ENCODE measurements at places on chromosomes 7 and 10.

- DNase-seq = no peak
These were observed 88.5 kb downstream of the DLG5 start for GRCh38 chr10:77837925-77838595.

- no peak for DNase-seq
These were observed 21.4 kb downstream of the MAD1L1 start for GRCh38 chr7:2211259-2211880.

- no peak for DNase-seq
These were observed 5.3 kb upstream of the PILRA start for GRCh38 chr7:100367676-100368613.

DNA sequence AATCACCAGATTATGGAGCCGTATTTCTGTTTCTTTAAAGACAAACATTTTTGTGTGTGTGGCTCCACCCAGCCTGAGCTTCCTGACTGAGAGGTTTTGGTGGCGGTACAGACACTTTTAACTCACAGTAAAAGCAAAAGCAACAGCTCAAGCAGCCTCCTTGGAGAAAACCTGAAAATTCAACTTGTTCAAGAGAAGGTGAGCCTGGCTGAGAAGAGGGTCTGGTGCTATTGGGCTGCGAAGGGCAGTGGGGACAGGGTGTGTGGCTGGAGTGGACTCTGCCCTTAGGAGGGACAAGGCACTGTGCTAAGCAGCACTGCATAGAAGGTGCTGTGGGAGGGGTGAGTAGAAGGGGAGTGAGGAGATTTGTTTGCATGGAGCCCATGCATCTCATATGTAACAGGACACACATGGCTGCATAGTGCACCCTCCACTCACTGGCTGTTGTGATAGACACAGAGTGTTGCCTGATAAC, at the start of gene GIMAP7:
Gene GIMAP7, plus strand, starts transcription at position 125 of the 475 bp plus-strand sequence. CDS start 5,103 bp downstream, outside the sequence.
- DNase-seq = peak; percentile 51

DNA sequence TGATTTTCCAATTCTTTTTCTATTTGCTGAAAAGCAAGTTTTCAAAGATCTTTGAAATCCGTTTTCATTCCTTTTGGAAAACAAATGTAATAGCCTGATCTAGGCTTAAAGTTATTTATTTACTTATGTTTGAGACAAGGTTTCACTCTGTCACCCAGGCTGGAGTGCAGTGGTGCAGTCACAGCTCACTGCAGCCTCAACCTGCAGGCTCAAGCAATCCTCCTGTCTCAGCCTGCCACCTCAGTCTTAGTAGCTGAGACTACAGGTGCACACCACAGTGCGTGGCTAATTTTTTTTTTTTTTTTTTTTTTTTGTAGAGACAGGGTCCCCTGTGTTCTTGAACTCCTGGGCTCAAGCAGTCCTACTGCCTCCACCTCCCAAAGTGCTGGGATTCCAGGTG, 4.6 kb downstream of the ST7 start:
- no peak for DNase-seq

DNA sequence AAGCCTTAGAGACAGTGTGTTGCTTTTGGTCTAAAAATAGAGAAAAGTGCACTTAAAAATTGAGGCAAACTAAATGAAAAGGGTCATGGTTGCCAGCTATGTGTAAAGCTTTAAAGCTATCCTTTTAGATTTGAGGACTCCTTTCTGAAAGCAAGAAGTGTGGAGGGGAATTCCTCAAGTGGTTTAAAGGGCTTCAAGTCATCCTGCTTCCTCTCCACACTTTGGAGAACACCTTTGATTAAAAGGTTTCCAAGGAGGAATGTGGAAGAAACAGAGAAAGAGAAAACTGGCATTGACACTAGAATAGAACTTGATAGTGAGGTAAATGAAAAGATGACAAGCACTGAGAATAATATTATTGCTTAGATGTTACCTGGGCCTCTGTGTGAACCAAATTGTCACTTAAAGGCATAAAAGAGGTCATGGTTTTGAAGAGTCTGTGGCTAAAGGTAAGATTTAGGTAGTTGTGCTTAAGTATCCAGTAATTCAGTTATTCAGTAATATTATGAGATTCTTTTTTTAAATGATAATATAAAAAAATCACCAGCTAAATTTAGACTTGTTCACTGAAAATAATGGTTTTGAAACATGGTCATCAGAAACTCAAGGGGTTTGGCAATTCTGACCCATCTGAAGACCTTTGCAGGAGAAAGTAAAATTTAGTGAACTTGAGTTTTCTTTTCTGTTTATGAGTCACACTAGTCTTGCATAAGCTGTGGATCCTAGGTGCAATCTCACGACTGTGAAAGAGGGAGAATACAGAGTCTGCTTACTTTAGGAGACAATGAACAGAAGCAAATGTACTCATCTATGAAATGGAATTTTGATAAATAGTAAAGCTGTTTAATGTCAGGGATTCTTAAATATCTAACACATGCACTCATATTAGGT, 466.0 kb downstream of the KIF20B start:
- no peak for DNase-seq

DNA sequence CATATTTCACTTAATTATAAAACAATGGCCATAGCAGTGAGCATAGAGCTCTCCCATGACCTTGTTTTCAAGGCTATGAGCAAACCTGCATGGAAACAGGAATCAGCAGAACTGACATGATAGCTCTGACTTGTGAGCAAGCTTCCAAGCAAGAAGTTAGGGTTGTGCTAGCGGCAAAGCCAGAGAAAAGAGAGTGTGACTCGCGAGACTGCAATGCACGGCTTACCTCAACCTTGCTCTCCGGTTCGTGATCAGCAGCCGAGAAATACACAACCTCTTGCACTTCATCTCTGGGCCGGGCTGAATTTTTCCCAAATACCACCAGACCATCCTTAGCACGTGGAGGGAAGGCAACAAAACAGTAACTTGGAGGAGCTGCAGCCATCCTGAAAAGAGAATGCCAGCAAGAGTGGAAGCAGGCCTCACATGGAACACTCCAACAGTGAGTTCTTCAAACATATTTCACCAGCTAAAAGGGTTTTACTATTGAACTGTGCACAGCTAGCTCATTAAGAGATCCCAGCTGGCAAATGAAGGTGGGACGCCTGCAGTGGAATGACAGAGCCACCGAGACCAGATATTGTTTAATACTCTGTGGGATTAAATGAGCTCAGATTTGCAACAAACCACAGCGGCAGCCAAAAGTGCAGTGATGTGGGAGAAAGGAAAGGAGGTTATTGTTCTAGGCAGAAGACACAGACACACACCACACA, 20.8 kb downstream of the SCRN1 start:
- no peak for DNase-seq

DNA sequence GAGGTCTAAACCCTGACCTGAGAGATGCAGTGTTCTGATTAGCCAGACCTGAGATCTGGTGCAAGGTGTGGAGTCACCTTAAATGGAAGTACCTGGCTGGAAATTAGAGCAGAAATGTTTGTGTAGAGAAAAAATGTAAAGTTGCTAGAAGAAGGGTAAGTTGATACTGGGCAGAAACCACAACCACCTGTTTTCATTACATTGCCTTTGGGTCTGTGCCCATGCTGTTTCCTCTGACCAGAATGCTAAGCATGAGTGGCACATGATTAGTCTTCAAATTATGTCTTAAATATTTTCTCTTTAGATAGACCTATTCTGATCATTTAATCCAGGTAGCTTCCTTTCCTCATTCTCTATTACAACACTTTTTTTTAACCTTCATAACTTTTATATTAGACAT, 69.0 kb downstream of the CASD1 start:
- no peak for DNase-seq

- DNase-seq = no peak
These were observed 3.1 kb upstream of the ABCA13 start for GRCh38 chr7:48168159-48168558.

- no peak for DNase-seq
These were observed 126.3 kb downstream of the CACNA2D1 start for GRCh38 chr7:82317257-82317721.

- DNase-seq = no peak
These were observed 173.5 kb downstream of the SEMA3E start for GRCh38 chr7:83475420-83475819.

DNA sequence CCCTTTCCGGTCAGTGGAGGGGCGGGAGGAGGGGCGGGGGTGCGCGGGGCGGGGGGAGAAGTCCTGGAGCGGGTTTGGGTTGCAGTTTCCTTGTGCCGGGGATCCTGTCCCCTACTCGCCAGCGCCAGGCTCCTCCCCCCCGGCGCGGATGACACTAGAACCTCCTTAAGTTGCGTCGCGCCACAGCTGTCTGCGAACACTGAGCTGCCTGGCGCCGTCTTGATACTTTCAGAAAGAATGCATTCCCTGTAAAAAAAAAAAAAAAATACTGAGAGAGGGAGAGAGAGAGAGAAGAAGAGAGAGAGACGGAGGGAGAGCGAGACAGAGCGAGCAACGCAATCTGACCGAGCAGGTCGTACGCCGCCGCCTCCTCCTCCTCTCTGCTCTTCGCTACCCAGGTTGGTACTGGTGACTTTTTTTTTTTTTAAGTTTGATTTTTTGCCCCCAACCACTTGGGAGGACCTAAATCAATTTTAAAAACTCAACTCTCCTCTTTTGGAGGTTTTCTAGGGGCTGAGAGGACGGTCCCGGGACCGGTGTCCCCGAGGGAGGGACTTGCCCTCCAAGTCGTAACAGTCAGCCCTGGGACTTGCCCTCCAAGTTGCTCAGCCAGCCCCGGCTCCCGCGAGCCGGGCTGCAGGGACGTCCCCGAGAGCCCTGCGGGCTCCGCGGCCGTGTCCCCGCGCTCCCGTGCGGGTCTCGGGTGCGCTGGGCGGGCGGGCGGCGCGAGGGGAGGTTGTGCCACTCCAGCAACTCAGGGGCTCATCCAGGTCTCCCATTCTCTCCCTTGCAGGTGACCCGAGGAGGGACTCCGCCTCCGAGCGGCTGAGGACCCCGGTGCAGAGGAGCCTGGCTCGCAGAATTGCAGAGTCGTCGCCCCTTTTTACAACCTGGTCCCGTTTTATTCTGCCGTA, at the start of gene GATA3:
Gene GATA3, plus strand, starts transcription at position 195 of the 914 bp plus-strand sequence. CDS start 968 bp downstream, outside the sequence.
- DNase-seq = peak; percentile 82

DNA sequence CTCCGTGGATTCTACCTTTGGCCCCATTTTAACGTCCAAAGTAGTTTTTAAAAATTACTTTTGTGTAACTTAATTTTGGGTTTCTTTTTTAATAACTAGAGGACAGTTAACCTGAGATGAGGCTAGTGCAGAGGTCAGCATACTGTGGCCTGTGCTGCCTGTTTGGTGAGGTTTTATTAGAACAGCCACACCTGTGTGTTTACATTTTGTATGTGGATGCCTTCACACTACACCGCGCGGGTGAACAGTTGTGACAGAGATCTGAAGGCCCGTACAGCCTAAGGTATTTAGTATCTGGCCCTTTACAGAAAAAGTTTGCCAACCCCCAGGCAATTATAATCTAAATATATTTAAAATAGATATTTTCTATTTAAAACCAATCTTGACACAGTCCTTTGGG, 46.9 kb downstream of the STK17A start:
- DNase-seq = no peak

- no peak for DNase-seq
These were observed 574 bp downstream of the UTF1 start for GRCh38 chr10:133230387-133231195.

DNA sequence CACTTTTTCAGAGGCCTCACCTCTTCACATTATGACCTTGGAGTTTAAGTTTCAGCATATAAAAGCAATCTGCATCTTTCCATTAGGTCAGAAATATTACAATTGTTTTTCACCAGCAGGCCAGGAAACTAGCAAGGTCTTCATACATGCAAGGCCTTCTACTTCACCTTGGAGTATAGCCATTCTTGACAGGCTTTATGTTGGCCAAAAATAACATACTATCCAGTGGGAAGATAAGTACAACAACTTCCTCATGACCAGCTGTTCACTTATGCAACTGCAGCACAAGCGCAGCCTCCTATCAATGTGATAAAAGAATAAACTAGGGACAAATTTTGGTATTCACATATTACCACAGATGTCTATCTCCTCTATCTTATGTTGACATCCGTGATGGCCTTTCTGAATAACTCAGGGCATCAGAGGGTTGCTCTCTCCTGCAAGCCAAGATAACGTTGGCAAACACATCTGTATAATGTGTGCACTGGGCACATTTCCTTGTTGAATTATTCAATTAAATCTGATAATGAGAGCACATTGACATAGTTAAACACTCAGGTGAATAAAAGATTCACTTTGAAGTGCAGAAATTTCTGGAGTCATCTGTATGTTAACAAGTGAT, 239.8 kb downstream of the FZD1 start:
- no peak for DNase-seq

DNA sequence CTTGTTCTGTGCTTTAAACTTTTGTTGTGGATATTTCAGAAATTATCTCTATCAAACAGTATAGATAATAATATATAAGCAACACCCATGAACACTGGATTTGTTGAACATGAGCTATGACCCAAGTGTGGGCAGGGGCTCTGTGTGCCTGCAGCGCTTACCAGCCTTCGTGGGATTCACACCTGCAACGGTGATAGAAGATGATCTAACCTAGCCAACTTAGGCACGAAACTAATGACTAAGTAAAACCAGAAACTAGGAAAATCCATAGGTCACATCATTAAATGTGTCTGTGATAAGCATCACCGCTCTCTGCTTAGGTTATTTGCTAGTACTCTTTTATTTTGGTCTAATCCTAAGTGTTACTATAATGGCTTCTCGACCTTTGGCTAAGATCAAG, 18.0 kb downstream of the SPAG6 start:
- DNase-seq = no peak

- no peak for DNase-seq
These were observed 13.4 kb upstream of the ADRA2A start for GRCh38 chr10:111063471-111063870.

- DNase-seq = peak; percentile 14
These were observed 14.5 kb downstream of the VWDE start for GRCh38 chr7:12389089-12389700.

DNA sequence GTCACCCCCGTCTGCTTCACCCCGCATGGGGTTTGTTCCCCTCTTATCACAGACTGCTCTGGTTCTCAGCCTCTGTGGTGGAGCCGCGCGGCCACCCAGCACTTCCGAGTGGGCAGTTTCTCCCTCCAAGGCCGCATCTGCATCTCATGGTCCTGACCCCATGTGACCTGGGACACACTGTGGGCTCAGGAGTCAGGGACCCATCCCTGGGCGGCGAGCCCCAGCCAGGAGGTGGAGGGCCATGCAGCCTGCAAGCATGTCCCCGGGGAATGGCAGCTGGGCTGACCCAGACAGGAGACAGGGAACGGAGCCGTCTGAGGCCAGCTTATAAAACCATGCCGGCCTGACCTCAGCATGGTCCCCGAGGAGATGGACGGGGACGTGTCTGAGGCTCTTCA, 25.2 kb upstream of the TTYH3 start:
- no peak for DNase-seq

DNA sequence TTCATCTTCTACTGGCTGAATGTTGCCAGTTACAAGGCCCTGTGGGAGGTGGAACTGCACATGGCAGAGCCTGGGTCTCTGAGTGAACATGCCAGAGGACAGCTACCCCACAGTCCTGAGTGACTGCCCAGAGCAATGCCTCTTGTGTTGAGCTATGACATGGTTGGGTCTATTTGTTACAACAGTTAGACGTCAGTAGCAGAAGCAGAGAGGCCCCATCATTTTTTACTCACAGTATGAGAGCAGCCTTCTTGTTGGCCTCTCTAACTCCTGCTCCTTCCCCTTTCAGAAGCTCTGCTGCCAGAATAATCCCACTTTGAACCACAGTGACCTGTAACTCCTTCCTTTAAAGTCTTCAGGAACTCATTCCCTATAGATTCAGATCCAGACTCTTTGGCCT, 30.8 kb upstream of the NRP1 start:
- DNase-seq = no peak
